ENCODE measurements at places on chromosomes 5 and 9.

DNA sequence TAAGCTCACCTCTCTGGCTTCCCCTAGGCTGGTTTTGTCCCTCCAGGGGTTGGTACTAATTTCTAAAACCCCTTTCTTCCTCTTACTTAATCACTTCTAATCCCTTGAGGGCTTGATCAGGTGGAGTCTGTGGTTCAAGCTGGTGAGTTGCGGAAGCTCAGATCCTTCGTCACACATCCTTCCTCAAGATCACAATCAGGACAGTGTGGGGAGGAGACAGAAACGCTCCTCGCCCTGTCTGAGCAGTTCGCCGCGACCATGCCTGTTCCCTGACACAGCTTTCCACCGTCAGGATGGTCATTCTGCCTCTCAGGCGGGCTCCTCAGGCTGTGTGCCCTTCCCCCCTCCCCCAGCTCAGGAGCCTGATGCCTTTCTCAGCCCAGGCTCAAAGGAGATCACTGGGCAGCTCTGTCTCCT lies 24.3 kb downstream of the CPLX2 start:
- peak; percentile 7 for DNase-seq

DNA sequence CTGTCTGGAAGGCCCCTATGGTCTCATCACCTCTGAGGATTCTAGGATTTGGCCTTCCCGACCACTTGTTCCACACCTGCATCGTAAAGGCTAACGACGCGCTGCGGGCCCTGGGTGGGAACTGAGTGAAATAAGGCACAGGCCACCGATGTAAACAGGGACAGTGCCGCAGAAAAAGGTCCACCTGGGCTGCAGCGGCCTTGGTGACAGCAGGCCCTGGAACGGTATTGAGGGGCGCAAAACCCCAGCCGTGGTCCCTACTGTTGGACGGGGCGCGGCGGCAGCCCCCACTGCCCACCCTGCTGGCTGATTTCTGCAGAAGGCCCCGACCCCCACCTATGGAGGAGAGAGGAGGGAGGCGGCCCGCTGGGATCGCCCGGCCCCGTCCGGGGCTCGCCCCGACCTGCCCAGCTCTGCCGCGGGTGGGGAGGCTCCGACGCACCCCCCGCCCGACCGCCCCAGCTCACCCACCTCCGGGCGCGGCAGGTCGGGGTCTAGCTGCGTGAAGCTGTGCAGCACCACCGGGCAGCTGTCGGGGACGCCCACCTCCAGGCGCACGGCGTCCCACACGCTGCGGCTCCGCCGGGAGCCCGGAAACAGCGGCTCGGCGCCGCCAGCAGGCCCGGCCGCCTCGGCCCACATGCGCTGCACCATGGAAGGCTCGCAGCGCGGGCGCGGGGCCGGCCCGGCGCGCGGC lies 391 bp downstream of the RALGDS start:
- no peak for DNase-seq

- no peak for DNase-seq
Measured at GRCh38 chr5:150510460-150511263, 2.7 kb downstream of the NDST1 start.

GRCh38 chr9:119050281-119050680 lies 319.0 kb downstream of the BRINP1 start:
- no peak for DNase-seq

- no peak for DNase-seq
Measured at GRCh38 chr9:120869726-120870125, 7.3 kb downstream of the PHF19 start.

GRCh38 chr9:72271613-72272478 lies 93.2 kb downstream of the ZFAND5 start:
- no peak for DNase-seq

GRCh38 chr9:130286072-130286770 lies 20.7 kb downstream of the HMCN2 start:
- DNase-seq: no peak

GRCh38 chr9:80794197-80794596 lies 895.1 kb downstream of the TLE1 start:
- DNase-seq: no peak

- DNase-seq: no peak
Measured at GRCh38 chr5:17763301-17763700, 129.0 kb downstream of the TAF11L14 start.

DNA sequence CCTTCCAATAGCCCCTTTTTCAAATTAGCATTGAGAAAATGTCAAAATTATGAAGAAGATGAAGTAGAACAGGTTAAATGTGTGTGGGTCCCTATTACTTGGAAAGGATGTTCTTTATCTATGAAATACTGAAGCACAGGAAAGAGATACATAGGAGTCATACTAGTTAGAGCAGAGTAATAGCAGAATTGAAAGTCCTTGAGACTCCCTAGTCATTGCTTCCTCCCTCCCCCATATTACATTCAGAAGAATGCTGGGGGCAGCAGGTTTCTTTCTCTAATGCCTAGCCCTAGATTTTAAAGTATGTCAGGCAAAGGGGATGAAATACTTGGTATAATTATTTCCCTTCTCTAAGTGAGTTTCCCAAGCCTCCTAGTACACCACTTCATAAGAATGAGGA lies 4.4 kb downstream of the ZCCHC9 start:
- no peak for DNase-seq

GRCh38 chr5:24693609-24694008 lies 48.8 kb upstream of the CDH10 start:
- DNase-seq: no peak

GRCh38 chr5:150399524-150400211 lies 13.0 kb downstream of the CD74 start:
- DNase-seq: no peak

GRCh38 chr5:150658121-150658520 lies 2.9 kb upstream of the MYOZ3 start:
- DNase-seq: no peak

DNA sequence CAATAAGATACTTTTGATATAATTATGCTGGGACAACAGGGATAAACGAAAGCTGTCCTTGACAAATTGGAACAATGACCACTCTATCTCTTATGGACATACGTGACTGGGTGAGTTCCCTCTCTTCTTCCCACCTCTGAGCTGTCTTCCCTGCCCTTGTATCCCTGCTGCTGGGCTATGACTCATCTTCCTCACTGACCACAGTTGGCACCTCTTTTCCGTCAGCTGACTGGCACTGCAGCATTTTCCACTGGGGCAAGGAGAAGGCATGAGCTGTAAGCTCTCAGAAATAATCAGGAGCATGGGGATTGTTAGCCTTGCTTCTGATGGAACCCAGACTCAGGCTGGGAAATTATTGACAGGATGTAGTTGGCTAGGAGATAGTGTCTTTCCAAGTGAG lies 48.7 kb downstream of the PCSK1 start:
- DNase-seq: no peak

DNA sequence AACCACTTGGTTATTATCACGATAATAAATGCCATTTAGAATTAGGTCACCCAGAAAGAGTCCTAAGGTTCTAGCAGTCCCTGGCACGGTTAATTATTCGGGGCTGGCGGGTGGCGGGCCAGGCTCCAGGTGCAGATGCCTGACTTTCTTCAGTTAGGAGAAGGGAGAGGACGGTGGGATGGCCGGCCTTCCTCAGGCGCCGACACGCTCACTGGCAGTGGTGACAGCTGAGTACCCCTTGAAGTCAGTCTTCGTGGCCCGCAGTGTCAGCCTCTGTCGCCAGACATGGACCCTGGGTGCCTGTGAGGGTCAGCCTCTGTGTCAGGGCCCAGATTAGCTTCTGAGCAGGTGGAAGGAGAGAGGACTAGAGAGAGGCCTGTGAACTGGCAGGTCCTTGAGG lies 21.1 kb upstream of the EXOC3 start:
- DNase-seq: no peak

Measured in stimulated activated CD4-positive, alpha-beta T cell treated with anti-CD3 and anti-CD28 coated beads, Interleukin-15, amount 100 ng/mL, for 1 hour (primary cell).